ENCODE measurements at places on chromosomes 7 and 10.
A peak's percentile ranks its signal among the peaks of the same experiment; 100 is the strongest.

- peak; percentile 74 for DNase-seq
These were observed 452 bp upstream of the RPP30 start for GRCh38 chr10:90871279-90871765.

GRCh38 chr7:35544028-35544742 is 150.8 kb downstream of the HERPUD2 start:
- DNase-seq, result no peak

DNA sequence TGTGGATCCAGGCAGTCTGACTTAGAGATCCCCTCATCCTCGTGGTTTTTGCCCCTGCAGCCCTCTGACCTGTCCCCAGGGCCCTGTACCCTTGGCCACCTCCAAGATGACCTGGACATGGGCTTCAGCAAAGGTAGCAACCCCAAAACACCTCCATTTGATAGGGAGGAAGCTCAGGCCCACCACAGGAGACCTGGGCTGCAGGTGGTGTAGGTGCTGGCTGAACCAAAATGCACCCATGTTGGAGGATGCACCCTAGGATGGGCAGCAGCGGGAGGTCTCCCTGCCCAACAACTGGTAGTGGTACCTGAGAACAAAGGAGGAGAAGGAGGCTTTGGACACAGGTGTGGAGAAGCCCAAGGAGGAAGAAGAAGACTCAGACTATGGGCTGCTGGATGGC is 188.7 kb downstream of the ZNF716 start:
- no peak for DNase-seq

DNA sequence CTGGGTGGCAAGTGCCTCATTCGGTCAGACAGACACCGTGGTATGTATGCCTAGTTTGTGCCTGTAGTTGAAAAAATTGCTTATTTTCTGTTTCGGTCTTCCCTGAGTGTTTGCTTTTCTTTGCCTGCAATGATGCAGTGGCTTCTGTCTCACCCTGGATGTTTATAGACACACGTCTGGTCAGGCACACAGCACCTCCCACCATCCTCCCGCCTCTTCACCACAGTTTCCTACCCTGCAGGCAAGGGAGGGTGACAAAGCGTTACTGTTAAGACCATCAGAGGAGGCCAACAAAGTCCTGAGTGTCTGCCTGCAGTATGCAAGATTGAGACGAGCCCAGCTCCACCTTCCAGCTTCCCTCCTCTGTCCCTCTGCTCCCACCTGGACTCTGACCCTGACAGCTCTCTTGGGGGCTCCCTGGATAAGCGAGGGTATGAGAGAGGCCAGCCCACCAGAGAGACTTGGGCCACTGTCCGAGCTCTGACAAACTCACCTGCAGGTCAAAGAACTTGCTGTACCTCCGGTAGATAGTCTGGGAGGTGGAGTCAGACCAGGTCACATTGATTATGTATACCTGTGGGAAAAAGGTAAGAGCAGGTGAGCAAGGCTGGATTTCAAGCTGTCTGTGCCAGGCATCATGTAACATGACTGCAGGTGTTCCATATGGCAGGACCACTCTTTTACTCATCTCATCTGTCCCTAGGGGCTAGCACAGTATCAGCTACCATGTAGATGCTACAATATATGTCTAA is 54.4 kb downstream of the SH3PXD2A start:
- DNase-seq, result no peak

DNA sequence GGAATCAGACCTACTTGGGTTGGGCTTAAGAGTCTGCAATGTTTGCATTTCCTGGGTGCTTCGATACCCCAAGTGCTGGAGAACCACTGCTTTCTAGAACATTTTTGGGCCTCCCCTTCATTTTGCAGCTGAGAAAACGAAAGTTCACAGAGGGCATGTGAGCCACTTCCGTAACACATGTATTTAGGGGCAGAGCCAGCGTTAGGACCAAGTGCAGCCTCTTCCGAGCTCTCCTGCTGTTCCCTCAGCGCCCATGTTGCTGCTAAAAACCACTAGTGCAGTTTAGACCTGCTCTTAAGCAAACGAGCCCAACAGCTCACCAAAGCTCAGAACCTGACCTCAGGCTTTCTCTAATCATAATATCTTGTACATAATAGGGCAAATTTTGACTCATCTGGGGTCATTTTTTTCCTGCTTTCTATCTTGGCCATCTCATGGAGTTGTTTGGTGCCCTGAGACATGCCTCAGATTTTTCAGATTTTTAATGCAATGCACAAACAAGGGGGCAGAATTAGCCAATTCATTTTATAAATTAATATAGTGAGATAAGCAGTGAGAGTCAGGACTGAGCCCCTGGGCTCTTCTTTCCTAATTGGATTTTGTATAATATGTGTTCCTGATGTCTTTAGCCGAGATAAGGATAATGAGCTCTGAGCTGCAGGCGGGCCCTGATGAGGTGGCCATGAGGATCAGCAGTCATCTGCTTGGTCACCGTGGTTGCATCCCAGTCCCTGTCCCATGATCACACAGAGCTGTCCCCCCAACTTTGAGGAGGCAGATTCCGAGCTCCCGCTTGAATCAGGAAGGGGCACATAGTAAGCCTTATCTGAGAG is 12.9 kb downstream of the BAG3 start:
- no peak for DNase-seq

DNA sequence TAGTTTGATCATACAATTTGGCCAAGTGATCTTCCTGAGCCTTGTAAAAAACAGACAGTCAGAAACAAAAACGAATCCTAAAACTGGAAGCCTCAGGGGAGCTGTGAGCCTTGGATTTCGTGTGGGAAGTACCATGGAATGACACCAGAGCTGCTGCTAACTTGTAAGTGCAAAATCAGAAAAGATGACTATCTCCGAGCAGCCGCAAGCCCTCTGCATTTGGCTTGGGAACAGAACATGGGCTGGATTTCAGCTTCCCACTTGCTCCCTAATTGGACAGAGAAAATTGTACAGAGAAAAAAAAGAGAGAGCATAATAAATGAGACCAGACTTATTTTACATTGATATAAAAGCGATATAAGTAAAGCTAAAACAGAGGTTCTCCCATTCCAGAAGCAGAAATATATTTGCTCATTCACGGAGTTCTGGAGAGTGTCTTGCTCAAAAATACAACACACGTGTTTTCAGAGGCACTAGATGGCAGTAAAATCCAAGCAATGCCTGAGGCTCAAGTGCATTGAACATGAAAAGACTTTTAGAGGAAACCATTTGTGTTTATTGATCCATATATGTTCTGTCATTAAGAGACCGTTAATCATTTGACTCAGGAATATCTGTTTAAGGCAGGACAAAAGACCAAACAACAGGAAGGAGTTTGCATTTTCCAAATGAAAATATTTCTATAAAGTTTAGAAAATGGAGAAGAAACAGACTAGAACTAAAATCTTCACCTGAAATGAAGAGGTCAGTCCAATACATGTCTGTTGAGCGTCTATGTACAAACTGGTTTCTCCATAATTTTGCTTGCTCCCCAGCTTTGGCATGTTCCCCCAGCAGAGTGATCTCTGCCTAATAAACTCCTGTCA is 78.3 kb upstream of the SLC26A5 start:
- no peak for DNase-seq

- no peak for DNase-seq
These were observed 148.8 kb downstream of the CHN2 start for GRCh38 chr7:29343399-29343798.

DNA sequence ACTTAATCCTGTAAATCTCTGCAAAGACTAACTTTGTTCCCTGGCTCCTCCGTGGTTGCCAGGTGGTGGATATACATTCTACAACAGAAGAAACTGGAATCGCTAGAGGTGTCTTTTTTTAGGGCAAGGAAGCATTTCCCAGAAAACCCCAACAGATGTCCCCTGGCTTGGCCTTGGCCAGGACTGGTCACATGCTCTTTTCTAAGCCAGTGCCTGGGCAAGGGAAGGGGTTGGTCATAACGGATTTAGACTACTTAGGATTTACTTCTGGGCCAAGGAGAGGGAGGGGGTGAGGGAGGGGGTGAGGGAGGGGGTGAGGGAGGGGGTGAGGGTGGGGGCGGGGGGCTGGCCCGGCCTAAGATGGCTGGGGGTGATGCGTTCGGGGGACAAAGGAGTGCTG is 105.7 kb downstream of the SNX10 start:
- peak; percentile 48 for DNase-seq

GRCh38 chr7:85114342-85114741 is 72.5 kb downstream of the SEMA3D start:
- no peak for DNase-seq

DNA sequence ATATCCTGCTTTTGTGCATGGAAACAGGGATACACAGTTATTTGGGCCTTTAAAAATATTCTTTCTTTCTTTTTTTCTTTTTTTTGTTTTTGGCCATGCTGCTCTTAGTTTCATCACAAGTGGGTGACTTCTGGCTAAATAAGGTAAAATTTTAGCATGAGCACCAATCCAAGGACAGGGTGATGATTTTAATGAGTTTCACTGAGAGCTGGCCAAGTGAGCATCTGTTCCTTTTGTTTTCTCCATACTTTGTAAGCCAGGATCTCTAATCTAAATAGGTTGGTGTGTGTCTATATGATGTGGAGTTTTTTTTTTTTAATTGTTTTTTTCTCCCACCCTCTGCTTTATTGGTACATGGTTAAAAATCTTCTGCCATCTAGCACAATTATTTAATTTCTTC is 106.8 kb downstream of the POLL start:
- DNase-seq, result no peak

DNA sequence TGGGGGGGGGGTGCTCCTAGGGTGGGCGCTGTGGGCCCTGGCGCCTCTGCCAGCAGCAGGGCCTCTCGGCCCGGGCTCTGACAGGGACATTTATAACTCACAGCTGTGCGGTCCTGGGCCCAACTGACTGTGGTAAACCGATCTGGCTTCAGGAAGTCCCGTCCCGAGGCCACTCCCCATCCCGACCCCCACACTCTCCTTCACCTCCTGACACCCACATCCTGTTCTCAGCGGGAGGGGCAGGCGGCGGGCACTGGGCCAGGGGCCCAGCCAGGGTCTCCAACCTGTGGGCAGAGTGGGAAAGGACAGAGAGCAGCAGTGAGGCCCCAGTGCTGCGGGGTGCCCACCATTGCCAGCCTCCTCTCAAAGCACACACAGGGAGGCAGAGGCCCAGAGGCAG is 69.1 kb downstream of the ZMIZ1 start:
- peak; percentile 78 for DNase-seq

GRCh38 chr7:25402532-25402931 is 174.2 kb upstream of the NPVF start:
- no peak for DNase-seq

Measured in right hindlimb (tissue), 1 donor.